ENCODE measurements at places on chromosomes 13 and 19.

DNA sequence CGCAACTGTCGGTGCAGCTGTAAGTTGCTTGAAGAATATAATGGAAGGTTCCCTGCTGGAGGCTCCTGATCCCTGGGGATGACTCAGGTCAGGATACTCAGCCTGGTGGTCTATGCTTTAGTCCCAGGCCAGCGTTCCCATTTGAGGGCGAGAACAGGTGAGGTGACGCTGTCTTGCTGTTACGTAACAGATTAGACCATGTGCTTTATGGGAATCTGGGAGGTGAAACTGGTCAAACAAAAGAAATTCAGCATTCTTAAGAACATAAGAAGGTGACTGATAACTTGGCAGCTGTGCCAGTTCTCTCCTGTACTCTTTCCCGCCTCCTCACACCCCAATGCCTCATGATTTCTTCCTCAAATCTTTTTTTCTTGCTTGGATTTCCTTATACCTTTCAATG, at the start of gene CXCL17:
Gene CXCL17 (minus strand): TSS at position 114 of the 400 bp plus-strand sequence. CDS start 114 bp downstream, outside the sequence.
- no peak for DNase-seq

GRCh38 chr19:14560776-14561108, 11.1 kb downstream of the NDUFB7 start:
- DNase-seq: no peak

DNA sequence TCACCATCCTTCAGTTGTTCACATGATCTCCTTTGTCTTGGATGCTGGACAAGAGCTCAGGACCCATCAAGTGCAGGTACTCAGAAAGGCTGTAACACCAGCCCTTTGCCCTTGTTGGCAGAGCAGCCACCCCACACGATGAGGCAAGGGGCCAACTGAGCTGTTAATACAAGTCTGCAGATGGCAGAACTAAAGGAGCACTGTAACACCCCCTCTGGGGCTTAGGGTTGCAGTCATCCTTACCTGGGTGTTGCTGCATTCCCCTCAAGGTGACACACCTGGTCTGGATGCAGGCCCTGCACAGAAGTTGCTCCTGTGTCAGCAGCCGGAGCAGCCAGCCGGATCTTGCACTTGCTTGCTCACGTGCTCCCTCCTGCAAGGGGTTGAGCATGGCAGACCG, 52.0 kb downstream of the STARD13 start:
- no peak for DNase-seq

DNA sequence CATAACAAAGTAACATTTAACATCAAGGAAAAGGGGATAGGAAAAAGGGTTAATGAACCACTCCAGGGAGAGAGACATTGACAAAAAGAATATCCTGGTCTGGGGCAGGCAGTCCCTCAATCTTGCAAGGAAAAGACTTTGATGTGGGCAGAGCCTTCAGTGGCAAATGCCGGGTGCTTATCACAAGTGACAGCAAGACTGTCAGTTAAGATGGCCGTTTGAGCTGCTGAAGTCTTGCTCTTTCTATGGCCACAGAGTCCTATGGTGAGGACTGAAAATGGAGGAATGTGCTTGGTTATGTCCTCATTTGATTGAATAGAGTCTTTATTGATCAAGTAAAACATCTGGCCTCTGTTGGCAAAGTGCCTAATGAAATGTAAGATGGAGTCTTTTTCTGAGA, 112.1 kb downstream of the B3GLCT start:
- DNase-seq: no peak

DNA sequence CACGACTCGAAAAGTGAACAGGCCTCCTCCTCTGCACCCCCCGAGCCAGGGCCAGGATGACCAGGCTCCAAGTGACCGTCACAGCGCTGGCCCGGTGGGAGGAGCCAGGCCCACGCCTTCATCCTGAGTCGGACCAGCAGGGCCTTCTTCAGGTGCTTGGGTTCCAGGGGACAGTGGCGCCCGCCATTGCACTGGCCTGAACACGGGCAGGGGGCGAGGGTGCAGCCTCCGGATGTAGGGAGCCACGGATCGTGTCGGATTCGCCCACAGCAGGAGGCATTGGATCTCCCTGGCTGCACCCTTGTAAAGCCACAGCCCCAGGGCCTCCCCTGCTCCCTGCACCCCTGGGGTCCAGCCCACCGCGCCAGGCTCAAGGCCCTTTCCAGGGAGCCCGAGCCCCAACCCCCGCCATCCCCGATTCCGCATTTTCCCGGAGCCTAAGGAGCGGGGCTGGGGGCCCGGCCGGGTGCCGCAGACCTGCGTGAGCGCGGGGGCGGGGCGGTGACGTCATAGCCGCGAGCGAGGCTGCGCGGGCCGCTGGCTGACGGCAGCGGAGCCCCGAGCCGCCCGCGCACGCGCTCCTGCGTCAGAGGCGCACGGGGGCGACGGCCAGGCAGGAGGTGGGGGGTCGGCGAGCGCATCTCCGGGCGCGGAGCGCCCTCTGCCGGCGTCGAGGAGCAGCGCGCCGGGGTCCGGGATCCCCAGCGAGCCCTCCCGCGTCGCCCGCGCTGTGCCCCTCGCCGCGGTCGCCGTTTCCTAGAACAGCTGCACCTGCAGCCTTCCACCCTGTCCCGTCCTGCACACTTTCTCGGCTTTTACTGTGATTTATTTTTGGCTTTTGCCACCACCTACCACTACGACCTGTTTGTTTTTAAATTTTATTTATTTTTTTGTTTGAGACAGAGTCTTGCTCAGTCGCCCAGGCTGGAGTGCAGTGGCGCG, 1.5 kb upstream of the ATP5F1D start:
- DNase-seq: no peak

DNA sequence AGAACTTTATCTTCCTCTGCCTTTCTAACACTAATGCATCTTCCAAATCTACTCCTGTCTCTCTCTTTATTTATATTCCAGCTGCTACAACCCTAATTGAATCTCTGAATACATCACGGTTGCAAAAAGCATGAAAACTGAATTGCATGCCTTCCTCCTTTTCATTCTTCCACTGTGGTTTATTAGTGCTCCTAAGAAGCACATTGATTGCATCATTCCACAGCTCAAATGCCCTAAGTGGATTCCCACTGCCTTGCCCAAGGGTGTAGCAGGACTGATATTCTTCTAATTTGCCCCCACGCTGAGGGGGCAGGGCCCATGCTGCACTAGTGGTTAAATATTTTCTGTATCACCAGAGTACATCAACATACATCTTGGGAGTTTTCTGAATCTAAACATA, 640.8 kb downstream of the EFNB2 start:
- DNase-seq: no peak

- no peak for DNase-seq
Observed at GRCh38 chr13:49436890-49437289, 7.0 kb downstream of the CAB39L start.

GRCh38 chr13:98129059-98129746, 13.7 kb upstream of the FARP1 start:
- no peak for DNase-seq

All from ascending aorta (tissue), 2 donors.